ENCODE measurements at places on chromosomes 2 and 18.

DNA sequence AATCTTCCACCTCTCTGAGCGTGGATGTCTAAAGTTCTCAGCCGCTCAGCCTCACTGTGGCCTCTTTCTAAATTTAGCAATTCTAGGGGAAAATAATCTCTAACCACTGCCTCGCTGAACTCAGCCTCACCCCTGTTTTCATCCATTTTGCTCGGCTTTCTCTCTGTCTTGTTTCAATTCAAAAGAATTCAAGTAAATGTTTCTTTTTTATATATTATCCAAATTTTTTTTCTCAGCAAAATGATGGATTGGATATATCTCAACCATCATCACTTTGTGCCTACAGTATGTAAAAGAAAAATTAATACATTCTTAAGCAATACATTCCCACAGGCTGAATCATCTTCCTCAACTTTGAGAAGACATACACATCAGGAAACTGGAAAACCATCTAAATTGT lies 24.0 kb upstream of the GALNT5 start:
- no peak for DNase-seq

DNA sequence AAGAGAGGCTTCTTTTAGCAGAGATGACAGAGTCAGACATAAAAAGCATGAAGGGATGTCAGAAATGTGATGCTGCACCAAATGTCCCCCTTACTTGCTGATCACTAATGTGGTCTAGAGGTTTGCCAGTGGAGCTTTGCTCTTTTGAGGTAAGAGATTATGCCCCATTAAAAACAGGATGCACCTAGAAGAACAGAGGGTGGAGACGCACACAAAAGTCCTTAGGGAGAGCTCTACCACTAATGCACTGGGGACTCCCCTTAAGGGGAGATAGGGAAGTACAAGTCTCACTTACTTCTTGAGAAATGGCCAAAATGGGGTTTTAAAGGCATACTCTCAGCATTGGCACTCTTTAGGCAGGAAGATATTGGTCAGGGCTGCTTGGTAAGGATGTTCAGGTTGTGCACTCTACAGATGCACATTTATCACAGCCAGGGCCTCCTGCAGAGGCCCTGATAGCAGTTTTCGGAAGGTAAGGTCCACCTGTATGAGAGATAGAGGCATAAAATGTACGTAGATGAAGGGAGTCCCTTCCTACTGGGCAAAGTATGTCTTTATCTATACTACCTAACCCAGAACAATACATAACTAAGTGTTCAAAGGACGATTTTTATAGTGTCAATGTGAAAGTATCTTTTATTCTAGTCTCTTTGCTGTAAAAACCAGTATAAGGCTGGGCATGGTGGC lies 17.0 kb upstream of the SCYGR1 start:
- DNase-seq: no peak

- no peak for DNase-seq
Observed at GRCh38 chr2:219079417-219079816, 18.7 kb upstream of the IHH start.

DNA sequence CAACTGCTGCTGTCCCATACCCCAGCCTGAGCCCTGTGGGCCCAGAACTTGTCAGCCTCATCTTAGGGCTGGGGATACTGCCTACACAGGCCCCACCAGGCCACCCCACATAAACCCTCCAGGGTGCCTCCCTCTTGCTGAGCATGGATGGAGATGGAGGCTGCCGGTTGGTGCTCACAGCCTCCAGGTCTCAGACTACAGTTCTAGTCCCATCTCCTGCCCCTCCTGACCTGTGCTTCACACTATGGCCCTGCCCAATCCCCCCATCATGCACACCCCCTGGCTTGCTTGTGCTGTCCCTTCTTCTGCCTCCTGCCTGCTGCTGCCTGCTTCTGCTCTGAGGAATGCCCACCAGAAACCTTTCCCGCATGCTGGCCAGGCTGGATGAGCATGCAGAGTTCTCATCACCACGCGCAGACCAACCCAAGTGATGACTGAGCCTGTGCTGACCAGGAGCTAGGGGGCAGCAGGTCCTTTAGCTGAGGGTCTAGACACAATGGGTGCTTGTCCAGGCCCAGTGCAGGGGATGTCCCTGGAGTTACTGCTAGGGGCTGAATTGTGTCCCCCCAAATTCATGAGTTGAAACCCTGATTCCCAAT lies 138.4 kb upstream of the HS6ST1 start:
- DNase-seq: no peak
